GM12878 (cell line): ENCODE measurements at places on chromosomes 11 and 22. TPM values are rescaled to one million over a fixed set of nuclear protein-coding genes. Genes with fewer than 3 reads are reported as not detected.
A peak's percentile ranks its signal among the peaks of the same experiment; 100 is the strongest.

Gene C22orf15
- total RNA-seq: 0.40 TPM in 1 of 2 replicates, not detected in the other

Gene ROBO4
- total RNA-seq: 0.21 TPM in 1 of 2 replicates, not detected in the other

DNA sequence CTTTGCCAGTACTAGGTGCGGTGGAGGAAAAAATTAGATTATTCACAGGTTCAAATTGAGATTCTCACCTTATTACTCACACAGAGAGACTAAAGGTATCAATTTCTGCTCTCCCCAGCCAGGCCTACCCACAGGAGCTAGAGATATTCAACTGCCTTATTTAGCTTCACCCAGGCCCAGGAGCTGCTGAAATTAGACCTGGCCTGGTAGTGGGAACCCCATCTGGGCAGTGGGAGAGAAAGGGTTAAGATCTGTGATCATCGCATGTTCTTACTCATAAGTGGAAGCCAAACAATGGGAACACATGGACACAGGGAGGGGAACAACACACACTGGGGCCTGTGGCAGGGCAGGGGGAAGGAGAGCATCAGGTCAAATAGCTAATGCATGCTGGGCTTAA, 20.9 kb upstream of the MICAL2 start:
- DNase-seq: no peak

GRCh38 chr22:17131686-17132085, 10.5 kb upstream of the TMEM121B start:
- no peak for DNase-seq

DNA sequence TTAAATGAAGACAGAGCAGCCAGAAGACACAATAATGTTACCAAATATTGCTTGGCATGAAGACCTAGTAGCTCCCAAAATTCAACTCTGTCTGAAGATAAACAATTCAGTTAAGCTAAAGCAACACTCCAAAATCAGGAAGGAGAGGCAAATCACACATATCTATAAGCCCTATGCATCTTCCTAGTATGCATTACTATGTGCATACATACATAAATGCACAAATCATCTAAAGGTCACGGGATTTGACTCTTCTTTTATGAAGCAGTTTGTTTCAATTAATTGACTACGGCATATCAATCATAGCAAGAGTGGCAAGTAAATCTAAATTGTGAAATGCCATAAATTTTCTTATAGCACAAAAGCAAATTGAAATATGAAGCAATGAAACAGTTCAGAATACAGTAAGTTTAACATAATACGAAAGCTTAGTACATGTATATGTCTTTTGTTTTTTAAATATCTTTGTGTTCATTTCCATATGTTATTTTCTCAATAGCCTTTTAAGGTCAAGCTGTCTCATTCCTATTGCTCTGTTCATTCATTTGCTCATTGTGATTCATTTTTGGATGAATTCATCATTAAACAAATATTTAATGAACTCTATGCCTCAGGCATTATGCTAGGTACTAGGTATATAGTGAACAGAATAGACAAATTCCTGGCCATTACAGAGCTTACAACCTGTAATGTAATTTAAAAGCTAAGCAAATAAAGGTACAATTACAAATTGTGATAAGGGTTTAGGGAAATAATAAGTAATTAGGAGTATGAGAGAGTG, 540.5 kb downstream of the DLG2 start:
- no peak for DNase-seq

- peak; percentile 17 for DNase-seq
Observed at GRCh38 chr11:71080239-71081097, 171.9 kb downstream of the SHANK2 start.
